ENCODE measurements at places on chromosomes 1 and 21. TPM values are rescaled to one million over a fixed set of nuclear protein-coding genes. Genes with fewer than 3 reads are reported as not detected.

DNA sequence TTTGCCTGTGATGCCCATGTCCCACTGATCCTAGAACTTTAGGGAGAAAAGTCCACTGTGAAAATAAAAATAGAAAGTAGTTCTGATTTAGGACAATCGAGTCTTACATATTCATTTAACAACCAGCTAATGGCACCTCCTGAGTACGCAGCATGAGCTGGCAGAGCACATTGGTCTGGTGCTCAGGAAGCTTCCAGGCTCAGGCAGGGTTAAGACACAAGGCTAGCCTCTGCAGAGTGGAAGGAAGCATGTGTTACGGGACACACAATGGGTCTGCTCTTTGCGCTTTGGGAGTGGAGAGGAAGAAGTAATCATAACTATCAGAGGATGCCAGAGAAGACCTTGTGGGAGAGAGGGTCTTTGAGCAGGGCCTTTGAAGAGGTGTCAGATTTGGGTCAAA is 4.2 kb upstream of the KLHDC8A start:
- DNase-seq = no peak

DNA sequence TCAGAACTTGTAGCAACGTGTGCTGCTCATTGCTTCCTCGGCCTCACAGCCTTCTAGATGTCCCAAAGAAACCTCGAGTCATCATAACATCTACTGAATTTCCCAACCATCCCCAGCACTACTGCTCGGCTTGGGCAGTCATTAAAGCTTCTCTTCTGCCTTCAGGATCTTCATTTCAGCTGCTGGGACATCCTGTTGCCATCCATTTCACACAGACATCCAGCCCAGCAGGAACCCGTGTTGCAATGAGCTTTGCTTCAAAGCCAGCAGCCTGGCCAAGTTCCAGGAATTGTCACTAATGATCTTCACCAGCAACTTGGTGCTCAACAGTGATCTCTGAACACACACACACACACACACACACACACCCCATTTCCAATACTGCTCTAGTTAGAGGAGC is 18.5 kb downstream of the WLS start:
- peak; percentile 89 for DNase-seq

- no peak for DNase-seq
Measured at GRCh38 chr1:15231714-15232201, 15.3 kb upstream of the FHAD1 start.

DNA sequence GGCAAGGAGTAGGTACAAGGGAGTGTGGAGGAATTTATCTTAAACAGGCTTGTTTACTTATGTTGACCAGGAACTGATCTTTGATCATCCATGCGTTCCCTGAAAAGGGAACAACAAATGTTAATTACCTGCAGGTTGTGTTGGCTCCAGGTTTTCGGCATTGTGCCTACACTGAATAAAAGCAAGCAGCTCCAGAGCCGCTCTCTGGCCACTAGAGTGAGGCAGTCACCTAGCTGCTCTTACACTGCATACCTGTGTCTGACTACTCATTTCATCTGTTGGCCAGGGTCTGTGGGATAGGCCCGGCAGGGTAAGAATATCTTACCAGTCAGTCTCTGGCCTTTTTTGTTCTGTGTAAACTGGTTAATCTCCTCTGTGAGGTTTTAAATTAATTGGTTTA is 183.6 kb downstream of the HFM1 start:
- no peak for DNase-seq

GRCh38 chr1:172483448-172483847 is 39.6 kb upstream of the PIGC start:
- no peak for DNase-seq

GRCh38 chr21:45821315-45821962 is 160.1 kb upstream of the COL6A1 start:
- no peak for DNase-seq

DNA sequence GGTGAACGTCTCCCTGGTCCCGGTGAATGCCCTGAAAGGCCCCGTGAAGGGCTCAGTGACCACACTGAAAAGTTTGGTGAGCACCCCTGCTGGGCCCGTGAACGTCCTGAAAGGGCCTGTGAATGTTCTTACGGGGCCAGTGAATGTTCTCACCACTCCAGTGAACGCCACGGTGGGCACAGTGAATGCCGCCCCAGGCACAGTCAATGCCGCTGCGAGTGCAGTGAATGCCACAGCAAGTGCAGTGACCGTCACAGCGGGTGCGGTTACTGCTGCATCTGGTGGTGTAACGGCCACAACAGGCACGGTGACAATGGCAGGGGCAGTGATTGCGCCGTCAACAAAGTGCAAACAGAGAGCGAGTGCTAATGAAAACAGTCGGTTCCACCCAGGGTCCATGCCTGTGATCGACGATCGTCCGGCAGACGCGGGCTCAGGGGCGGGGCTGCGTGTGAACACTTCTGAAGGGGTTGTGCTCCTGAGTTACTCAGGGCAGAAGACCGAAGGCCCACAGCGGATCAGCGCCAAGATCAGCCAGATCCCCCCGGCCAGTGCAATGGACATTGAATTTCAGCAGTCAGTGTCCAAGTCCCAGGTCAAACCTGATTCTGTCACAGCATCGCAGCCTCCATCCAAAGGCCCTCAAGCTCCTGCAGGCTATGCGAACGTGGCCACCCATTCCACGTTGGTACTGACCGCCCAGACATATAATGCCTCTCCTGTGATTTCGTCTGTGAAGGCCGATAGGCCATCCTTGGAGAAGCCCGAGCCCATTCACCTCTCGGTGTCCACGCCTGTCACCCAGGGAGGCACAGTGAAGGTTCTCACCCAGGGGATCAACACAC is 41.5 kb downstream of the ZBTB17 start:
- no peak for DNase-seq

DNA sequence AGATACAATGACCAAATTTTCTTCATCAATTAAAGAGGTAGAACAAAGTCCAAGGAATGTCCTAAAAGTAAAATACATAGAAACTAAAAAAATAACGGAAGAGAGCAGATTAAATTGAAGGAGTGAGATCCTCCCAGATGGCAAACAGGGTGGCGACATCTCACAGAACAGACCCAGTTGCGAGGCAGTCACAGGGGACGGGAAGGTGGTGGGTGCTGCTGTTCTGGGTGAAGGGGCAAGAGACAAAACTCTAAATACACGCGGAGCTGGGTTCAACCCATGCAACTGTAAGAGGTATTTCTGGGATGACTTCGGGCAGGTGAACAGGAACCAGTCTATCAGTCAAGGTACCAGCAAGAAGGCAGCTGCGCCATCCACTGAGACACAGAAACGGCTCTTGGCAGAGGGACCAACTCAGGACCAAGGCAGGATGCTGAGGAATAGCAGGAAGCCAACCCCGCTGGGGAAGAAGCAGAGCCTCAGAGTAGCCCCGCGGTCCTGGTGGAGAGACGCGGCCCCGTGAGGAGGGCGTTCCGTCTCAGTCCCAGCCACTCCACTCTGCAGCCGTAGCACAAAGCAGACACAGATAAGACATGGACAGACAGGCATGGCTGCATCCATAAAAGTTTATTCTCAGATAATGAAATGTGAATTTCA is 32.2 kb downstream of the WDR4 start:
- peak; percentile 46 for DNase-seq

DNA sequence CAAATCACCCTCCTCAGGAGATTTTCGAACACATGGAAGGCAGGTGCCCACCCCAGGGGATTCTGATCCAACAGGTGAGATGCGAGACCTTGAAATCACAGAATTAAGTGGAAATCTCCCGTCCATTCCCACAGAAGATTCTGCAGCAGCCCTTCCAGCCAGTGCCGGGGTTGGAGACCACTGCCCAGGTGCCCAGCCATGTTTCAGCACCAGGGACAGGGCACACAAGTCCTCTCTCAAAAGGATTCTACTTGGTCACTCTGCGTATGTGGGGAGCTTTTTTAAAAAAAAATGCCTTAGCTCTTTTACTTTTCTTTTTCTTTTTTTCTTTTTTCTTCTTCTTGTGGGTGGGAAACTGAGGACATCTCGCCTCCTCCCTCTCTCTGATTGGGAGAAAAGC is 80.7 kb downstream of the VWA5B1 start:
- DNase-seq = no peak

DNA sequence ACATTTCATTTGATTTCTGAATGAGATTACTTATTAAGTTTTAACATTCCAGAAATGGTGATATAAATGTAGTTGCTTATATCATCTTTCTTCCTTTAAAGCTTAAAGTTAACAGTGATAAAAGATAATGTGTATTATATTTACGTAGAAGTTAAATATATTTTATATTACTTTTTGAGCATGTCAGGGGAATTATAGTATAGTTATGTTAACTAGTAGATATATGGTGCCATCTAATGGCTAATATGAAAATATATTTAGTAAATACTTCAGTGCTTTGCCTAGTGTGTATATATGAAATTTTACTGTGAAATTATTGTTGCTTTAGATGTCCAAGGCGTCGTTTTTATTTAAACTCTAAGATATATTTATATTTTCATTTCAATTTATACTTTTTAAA is 51.5 kb downstream of the SYT14 start:
- no peak for DNase-seq

DNA sequence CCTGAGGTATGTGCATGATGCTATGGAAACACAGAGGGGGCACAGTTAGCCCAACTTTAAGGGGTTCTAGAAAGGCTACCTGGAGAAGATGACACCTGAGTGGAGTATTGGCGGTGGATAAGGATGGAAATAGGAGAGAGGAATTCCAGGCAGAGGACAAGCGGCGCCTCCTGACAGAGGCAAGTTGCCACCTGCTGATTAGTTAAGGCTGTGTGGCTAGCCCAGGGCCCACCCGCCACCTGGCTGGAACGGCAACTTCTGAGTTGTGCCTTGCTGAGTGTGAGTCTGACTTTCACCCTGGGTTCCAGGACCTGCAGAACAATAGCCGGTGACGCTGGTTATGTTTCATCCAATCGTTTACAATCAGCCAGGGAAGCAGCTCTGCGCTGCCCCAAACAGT is 126.9 kb upstream of the LMO4 start:
- no peak for DNase-seq

DNA sequence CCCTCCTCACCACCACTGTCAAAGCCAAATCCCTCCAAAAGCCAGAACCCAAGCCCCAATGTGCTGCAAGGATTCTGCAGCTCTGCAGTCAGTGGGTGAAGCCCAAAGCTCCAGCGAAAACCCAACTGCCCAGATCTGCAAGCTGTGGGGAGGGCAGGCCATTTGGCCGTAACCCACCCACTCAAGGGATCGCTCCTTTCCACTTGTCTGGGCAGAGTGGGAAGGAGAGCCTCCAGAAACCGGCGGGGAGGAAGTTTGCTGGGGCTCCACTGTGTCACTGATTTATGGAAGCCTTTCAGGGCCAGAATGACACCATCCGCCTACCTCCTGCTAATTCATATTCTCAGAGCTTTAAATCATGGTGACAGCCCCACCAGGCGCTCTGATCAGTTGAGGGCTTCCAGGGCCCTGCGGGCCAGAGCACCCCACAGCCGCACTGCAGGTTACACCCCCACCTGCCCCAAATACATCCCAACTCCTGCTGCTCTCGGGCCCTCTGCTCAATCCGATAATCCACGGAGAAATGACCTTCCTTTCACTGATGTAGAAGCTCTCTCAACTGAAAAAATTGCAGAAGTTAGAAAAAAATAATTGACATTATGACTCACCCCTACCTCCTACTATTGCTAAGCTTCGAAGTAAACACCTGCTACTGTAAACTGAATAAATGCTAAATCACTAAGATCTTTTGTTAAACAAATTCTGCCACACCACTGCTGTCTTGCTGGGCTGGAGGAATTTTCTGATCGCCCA is 40.6 kb upstream of the RAB4A start:
- DNase-seq = no peak

GRCh38 chr1:206482611-206483010 is 12.3 kb downstream of the IKBKE start:
- no peak for DNase-seq

- no peak for DNase-seq
Measured at GRCh38 chr1:1063945-1064831, 9.9 kb downstream of the RNF223 start.

DNA sequence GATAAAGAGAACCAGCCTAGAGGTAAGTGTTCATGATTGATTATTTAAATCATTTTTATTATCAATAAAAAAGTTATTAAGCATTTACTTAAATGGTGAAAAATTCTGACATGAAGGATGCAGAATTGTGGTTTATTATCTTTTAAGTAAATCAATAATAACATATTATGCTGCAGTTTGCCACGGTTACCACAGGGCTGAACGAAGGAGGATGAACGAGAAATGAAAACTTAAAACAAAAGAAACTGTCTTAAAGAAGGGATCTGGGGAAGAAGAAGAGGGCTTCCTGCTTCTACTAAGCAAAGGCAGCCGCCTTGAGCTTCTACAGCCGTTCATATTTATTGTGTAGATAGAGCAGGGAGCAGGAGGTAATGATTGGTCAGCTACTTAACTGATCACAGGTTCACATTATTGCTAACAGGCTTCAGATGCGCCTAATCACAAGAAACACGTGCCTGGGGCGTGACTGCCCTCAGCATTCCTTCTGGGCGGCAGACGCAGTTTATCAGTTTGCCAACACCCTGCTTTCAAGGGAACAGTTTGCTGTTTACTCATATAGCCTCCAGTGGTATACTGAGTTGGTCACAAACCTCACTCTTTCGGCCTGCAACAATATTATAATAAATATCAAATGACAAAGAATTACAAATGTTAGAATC is 5.8 kb upstream of the FNBP1L start:
- DNase-seq = no peak

LCE1D gene
- total RNA-seq = 203 TPM

RPE65 gene
- total RNA-seq = not detected

ARMH1 gene
- 5.0 TPM for total RNA-seq

Measured in suprapubic skin (tissue), 4 donors.